ENCODE measurements at places on chromosomes 12 and 14.
A peak's percentile ranks its signal among the peaks of the same experiment; 100 is the strongest.

- no peak for DNase-seq
Measured at GRCh38 chr12:106258226-106258625, 10.4 kb upstream of the CKAP4 start.

- peak; percentile 92 for DNase-seq
Measured at GRCh38 chr12:92561543-92561899, 141.3 kb upstream of the PLEKHG7 start.

- DNase-seq: no peak
Measured at GRCh38 chr12:15289192-15289591, 33.1 kb upstream of the PTPRO start.

GRCh38 chr12:89748791-89749190 is 40.2 kb upstream of the ATP2B1 start:
- no peak for DNase-seq

DNA sequence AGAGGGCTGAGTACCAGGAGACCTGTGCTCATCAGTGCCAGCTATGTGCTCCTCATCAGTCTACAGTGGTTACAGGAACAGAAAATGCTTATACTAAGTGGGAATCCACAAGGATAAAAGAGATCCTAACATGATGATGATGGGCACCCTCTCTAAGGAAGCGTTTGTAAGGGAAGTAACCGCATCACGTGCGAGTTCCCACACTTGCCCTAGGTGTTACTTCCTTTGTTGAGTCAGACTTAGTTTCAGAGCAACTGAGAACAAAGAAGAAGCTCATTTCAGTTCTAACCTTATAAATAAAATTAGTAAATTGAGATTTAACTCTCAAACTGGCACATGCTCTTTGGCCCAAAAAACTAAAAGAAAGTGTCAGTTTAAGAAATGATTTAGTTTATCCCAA is 956.4 kb upstream of the TMEM132C start:
- no peak for DNase-seq

GRCh38 chr12:6688543-6688998 is 604 bp downstream of the ZNF384 start:
- no peak for DNase-seq

- DNase-seq: no peak
Measured at GRCh38 chr12:115002434-115002833, 318.5 kb upstream of the TBX3 start.

Measured in NCI-H2029 (cell line).